ENCODE measurements at places on chromosomes 4 and X.

GRCh38 chrX:95044331-95044730 is 1370.3 kb downstream of the FAM133A start:
- DNase-seq, result no peak

- DNase-seq, result no peak
Measured at GRCh38 chrX:133586443-133586842, 171.2 kb upstream of the GPC4 start.

- no peak for DNase-seq
Measured at GRCh38 chr4:23161787-23162186, 469.1 kb downstream of the GBA3 start.

DNA sequence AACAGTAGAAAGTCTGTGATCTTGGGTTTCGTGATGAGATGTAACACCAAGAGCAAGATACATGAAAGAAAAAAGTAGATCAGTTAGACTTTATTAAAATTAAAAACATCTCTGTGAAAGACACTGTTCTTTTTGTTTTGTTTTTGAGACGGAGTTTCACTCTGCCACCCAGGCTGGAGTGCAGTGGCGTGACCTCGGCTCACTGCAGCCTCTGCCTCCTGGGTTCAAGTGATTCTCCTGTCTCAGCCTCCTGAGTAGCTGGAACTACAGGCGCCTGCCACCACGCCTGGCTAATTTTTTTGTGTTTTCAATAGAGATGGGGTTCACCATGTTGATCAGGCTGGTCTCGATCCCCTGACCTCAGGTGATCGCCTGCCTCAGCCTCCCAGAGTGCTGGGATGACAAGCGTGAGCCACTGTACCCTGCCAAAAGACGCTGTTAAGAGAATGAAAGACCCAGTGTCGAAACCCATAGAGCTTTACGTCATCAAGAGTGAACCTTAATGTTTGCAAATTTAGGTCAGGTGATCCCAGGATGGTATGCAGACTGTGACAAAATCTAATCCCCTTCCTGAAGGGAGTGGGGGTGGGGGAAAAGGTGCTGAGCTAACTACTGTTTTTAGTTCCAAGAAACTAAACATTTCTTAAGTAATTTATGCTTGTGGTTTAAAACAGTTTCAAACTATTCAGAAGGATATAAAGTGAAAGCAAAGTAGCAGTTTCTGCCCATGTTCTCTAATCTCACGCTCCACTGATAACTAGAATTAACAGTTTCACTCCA is 8.0 kb downstream of the OFD1 start:
- DNase-seq, result no peak

GRCh38 chr4:71456841-71457240 is 118.0 kb downstream of the SLC4A4 start:
- no peak for DNase-seq

GRCh38 chr4:8129136-8129535 is 29.5 kb downstream of the ABLIM2 start:
- DNase-seq, result no peak

- DNase-seq, result no peak
Measured at GRCh38 chr4:102061133-102061532, 270.6 kb downstream of the BANK1 start.

DNA sequence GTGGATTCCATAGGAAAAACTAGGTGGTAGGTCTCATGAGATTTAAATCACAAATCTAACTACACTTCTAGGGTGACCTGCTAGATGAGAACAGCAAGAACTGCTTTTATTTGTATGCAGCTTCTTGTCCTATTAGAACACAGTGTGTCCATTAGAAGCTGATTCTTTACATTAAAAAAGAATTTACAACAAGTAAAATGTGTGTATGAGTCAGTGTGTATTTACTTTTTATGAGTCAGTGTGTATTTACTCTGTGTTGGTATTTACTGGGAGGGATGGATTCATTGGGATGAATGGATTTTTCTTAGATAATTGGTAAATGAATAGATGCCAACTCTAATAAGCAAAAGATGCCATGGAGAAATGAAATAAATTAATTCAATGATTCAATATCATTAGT is 40.6 kb upstream of the XPNPEP2 start:
- no peak for DNase-seq

- DNase-seq, result no peak
Measured at GRCh38 chrX:19810006-19810774, 77.2 kb downstream of the SH3KBP1 start.

GRCh38 chrX:77975755-77976154 is 6.3 kb upstream of the PGAM4 start:
- no peak for DNase-seq

- DNase-seq, result no peak
Measured at GRCh38 chr4:169362607-169363006, 91.9 kb upstream of the SH3RF1 start.

- no peak for DNase-seq
Measured at GRCh38 chr4:185950891-185951290, 118.1 kb upstream of the TLR3 start.

- no peak for DNase-seq
Measured at GRCh38 chrX:8927066-8927635, 106.8 kb downstream of the FAM9B start.

- no peak for DNase-seq
Measured at GRCh38 chr4:5989236-5990225, 28.7 kb downstream of the C4orf50 start.

DNA sequence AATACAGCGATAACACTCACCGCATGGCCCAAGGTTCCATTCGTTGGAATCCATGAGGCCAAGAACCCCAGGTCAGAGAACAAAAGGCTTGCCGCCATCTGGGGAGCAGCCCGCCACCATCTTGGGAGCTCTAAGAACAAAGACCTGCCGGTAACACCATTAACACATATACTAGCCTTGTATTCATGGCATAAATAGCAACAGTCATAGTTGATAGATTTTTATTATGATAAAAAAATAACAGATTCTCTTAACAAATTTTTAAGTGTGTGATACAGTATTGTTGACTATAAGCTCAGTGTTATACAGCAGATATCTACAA is 309.4 kb downstream of the GLUD2 start:
- DNase-seq, result no peak

Measured in cortex of kidney (tissue), 1 donor.